Nucleus accumbens (tissue), 56 donors: ENCODE measurements at places on chromosomes 1 and 21.

DNA sequence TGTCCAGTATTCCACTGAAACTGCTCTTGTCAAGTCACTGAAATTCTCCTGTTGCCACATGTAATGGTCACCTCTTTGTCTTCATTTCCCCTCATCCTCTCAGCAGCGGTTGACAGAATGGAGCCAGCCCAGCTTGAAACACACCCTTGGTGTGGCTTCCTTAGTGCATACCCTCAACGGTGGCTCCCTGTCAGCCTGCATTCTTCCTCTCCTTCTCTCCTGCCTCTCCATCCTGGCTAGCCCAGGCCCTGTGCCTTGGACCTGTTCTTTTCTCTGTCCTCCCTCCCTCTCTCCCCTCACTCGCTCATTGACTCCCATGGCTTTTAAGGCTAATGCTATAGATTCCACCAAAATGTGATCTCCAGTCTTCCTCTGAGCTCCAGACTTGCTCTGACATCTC lies 3.7 kb downstream of the FCMR start:
- no peak for DNase-seq

DNA sequence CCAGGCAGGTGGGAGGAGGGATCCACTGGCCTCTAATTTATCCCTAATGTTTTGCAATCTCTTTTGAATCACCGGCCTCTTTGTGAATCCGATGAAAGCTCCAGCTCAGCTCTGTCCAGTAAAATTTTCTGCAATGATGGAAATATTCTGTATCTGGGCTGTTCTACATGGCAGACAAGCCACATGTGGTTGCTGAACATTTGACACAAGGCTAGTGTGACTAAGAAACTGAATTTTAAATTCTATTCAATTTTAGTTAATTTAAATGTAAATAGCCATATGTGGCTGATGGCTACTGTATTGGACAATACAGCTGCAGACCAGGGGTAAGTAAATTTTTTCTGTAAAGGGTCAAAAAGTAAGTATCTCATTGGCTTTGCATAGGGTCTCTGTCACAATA lies 135.1 kb downstream of the CSMD2 start:
- DNase-seq = no peak

- DNase-seq = no peak
Observed at GRCh38 chr1:61647142-61647541, 77.8 kb downstream of the TM2D1 start.

GRCh38 chr1:236850077-236850979 lies 55.2 kb downstream of the MTR start:
- no peak for DNase-seq

DNA sequence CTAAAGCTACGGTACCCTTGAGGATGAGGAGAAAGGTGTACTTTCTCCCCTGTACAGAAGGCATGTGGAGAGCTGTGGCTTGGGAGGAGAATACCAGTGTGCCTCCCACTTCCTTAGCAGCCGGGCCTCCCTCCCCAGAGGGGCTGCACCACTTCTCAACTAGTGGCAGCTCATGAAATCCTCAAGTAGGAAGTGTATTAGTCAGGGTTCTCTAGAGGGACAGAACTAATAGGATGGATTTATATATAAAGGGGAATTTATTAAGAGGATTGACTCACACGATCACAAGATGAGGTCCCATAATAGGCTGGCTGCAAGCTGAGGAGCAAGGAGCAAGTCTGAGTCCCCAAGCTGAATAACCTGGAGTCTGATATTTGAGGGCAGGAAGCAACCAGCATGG lies 53.1 kb upstream of the PPP2R5A start:
- DNase-seq = no peak

DNA sequence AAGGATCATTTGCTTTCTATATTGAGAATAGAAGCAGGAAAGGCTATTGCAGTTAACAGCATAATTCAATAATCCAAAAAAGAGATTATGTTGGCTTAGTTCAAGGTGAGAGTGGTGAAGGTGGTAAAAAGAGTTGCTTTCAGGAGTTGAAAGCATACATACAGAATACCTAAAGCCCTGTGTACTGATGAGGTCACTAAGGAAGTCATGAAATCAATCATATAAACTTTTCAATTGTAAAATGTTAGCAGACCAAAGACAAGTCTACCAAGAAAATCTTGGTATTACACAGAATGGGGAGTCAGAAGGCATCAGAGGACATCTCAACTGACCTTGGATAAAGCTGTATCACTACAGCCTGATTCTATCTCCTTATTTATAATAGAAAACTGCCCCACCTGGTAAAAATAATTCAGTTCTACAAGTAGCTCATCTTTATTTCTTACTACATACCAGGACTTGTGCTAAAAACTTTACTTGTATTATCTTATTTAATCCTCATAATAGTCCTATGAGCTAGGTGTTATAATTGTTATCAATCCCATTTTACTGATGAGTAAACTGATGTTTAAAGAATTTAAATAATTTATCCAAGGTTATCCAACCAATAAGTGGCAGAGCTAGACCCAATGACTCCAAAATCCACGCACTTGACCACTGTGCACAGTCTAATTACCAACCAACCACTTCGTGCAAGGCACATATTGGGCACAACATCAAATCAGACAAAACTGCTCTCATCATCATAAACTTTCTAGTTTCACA lies 40.9 kb downstream of the TUT4 start:
- no peak for DNase-seq

GRCh38 chr21:28793043-28793442 lies 199.6 kb downstream of the LTN1 start:
- DNase-seq = no peak

- no peak for DNase-seq
Observed at GRCh38 chr1:71964188-71964587, 318.2 kb downstream of the NEGR1 start.

- no peak for DNase-seq
Observed at GRCh38 chr1:9922342-9922741, 12.3 kb upstream of the CTNNBIP1 start.

DNA sequence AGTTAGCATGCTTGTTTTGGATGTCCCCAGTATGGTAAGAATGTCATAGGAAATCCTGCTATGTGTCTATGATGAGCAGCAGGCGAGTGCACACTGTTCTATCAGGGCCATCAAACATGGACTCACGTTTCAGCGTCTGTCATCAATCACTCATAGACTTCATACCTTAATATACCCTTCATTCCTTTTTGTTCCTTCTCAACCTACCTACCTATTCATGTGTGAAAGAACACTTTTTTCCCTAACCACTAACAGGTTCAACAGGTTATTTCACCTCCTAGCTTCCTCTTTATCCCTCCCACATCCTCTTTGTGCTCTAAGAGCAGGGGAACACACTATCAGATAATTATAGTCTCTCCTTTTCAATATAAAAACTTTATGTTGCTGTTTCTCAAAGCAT lies 300.6 kb downstream of the TM2D1 start:
- no peak for DNase-seq

GRCh38 chr21:36773117-36773516 lies 74.2 kb downstream of the SIM2 start:
- DNase-seq = no peak

DNA sequence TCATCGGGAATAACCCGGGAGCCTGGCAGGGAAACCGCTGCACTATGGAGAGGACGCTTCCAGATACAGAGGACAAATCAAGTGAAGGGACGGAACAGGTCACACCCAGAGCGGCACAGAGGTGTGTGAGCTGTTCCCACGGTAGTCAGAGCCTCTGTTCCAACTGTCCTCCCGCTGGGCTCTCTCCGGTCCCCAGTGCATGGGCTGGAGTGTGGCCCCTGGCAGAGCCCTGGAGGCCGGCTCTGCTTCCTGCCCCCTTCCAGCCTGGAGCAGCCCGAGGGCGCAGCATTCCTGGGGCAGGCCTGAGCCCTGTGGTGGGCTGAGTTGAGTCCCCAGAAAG lies 11.9 kb upstream of the ZBTB21 start:
- no peak for DNase-seq
